ENCODE measurements at places on chromosomes 5 and 9.

- no peak for DNase-seq
Measured at GRCh38 chr9:14478175-14479162, 164.5 kb upstream of the NFIB start.

DNA sequence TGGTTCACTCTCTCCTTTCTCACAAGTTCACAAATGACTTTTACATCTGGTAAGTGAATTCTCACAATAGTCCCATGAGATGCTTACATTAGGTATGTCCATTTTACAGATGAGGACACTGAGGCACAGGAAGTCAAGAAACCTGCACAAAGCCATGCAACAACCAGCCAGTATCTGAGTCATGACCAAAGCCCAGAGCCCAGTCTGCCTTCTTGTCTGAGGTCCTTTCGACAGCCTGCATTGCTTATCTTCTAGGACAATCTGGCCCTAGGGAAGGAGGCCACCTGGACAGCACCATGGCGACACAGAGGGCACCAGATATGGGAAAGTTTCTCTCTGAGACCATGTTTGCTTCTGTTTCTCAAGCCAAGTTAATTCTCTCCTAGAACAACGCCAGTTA is 197.1 kb downstream of the NSG2 start:
- no peak for DNase-seq

GRCh38 chr9:109206670-109207069 is 39.6 kb upstream of the FRRS1L start:
- DNase-seq = no peak

GRCh38 chr9:132631685-132632084 is 38.1 kb downstream of the DDX31 start:
- no peak for DNase-seq

DNA sequence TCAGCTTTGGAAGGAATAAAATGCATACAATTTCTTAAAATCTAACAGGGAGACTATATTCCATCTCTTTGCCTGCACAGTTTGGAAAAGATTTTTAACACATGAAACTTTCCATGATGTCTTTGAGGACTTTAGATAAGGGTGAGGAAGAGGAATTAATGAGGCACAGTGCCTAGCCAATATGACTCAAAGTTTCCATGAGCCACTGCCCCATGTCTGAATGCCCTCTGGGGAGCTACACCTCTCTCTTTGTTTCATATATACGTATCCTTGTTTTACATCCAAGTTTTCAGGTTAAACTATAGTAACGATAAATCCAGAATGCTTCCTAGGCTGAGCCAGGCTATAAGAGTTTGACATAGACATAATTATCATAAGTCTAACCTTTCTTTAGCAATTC is 349.3 kb upstream of the TLE4 start:
- no peak for DNase-seq

GRCh38 chr5:174356536-174356935 is 311.0 kb downstream of the NSG2 start:
- no peak for DNase-seq

DNA sequence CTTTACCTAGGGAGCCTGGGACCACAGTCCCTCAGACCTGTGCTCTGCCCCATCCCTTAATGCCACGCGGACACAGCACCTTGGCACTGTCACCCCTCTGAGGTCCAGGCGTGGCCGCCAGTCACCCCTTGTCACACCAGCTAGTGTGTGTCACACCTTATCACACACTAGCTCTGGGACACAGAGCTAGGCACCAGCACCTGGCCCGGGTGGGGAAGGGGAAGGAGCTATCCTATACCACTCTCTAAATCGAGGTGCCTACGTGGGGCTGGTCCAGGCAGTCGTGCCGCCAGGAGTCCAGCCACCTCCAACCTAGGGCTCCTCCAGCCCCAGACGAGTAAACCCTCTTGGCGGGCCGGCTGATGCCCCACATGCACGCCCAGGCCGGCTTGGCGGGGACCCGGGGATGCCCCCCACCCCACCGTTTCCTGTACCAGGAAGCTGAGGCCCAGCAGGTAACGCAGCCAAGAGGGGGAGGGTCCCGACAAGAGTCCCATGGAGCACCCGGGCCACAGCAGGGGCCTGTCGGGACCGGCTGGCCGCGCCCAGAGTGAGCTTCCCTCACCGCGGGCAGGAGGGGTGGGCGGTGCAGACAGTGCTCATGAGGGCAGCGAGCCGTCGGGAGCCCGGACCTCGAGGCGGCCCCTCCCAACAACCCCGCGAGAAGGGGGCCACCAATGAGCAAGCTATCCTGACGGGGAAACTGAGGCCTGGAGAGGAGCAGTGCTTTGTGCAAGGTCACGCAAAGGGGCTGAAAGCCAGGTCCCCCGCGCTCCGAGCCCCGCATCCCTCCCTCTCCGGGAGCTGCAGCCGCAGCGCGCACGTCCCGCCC is 550 bp downstream of the CORO2A start:
- no peak for DNase-seq

DNA sequence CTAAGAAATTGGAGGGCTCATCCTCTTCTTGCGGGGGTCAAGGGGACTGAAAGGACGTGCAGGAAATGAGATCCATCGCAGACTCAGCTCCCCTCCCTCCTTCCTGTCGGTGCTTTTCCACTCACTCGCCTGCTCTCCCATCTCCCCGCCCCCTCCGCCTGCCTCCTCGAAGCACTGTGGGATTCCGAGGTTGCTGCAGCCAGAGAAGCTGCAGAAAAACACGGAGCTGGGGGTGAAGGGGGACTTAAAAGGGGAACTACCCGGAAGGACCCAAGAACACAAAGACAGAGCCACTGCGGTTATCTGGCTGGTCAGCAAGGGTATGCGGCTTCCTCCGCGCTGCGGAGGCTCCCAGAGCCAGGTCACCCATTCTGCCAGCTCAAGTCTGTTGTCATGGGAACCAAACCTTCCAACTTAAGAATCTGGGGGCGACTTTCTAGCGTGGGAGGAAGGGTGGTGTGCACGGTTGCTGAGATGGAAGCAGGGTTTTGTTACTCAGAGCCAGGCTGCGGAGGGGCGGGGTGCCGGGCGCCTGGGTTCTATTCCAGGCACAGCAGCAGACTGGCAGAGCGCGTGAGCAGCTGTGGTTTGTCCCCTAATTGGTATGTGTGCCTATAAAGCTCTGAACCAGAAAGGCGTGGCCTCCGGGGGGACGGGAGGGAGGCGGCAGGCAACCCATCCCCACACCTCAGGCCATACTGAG is 24.9 kb downstream of the PCDHGC5 start:
- DNase-seq = no peak

GRCh38 chr9:27276193-27277030 is 20.5 kb downstream of the EQTN start:
- DNase-seq = no peak

- DNase-seq = no peak
Measured at GRCh38 chr5:126531543-126532120, 63.4 kb downstream of the ALDH7A1 start.

GRCh38 chr9:138044485-138045383 is 167.2 kb downstream of the CACNA1B start:
- DNase-seq = no peak

DNA sequence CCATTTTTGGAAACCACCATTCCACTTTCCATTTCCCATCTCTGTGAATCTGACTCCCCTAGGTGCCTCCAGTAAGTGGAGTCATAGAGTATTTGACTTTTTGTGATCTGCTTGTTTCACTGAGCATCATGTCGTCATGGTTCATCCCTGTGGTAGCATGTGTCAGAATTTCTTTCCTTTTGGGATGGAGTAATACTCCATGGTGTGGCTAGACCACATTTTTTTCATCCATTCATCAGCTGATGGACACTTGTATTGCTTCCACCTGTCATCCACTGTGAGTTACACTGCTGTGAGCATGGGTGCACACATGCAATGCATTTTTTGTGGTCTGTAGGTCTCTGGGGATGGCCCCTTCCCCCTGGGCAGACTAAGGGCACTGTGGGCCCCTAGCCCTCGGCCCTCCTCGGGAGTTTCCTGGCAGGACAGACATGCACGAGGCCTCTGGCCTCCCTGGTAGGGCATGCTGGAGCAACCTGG is 115.9 kb downstream of the GADD45G start:
- no peak for DNase-seq

- DNase-seq = no peak
Measured at GRCh38 chr9:8539681-8540197, 740.2 kb upstream of the DMAC1 start.

GRCh38 chr5:72369301-72369700 is 49.1 kb downstream of the PTCD2 start:
- no peak for DNase-seq

DNA sequence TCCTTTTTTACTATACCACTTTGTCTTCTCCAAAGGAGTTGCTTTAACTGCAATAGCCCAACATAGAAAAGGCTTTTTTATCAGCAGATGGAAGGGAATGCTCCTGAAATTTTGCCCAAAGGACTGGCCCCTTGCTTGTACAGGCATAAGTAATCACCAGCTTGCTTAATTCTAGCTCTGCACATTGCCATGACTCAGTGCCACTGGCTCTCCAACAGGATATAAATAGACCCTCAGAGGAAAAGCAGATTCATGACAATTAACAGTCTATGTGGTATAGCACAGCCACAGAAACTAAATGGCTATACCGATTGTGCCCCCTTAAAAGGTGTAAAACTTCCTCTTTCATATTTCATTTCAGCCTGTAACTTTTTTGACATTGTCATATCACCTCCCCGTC is 227.0 kb downstream of the ZNF608 start:
- no peak for DNase-seq

DNA sequence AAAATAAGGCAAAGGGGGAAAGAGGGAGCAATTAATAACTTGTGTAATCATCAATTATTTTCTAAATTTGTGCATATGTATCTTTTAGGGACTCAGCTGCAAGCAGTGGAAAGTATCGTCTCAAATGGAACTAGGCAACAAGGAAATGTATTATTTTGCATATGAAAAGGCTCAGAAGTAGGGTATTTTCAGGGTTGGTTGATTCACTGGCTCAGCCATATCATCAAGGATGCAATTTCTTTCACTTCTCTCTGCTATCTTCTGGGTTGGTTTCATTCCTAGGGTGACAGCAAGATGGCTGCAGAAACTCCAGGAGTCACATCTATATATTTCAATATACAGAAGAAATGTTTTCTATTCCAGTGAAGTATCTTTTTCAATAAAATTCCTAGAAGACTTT is 509.8 kb downstream of the DMAC1 start:
- no peak for DNase-seq

GRCh38 chr5:84130006-84130580 is 254.6 kb downstream of the EDIL3 start:
- DNase-seq = no peak

GRCh38 chr5:170421826-170422225 is 32.7 kb upstream of the KCNMB1 start:
- no peak for DNase-seq

GRCh38 chr5:9160747-9161146 is 385.1 kb downstream of the SEMA5A start:
- DNase-seq = no peak

- no peak for DNase-seq
Measured at GRCh38 chr9:36959681-36960574, 74.1 kb downstream of the PAX5 start.

- no peak for DNase-seq
Measured at GRCh38 chr9:89278997-89279739, 31.8 kb upstream of the CKS2 start.

DNA sequence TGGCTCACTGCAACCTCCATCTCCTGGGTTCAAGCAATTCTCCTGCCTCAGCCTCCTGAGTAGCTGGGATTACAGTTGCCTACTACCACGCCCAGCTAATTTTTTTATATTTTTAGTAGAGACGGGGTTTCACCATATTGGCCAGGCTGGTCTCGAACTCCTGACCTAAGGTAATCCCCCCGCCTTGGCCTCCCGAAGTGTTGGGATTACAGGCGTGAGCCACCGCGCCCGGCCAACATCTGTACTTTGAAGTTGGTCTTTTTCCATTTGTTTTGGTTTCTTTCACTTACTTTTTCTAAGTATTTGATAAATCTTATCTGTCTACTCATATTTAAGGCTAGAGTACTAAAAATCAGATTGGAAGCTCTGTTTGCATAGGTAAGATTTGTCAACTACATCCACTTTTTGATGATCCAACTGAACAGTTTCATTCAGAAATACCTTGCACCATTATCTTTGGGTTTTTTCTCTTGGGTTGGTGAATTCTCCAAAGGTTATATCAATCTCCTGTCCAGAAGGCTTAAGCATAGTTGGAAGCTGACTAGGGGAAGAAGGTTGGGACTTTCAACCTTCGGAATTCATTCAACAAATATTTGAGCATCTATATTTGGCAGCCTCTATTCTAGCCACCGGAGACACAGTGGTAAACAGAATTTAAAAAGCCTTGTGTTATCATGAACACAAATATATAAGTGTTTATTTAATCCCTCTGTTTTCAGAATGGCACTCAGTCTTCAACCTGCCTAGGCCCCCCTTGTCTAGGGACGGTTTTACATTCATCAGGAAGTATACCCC is 489.1 kb downstream of the RAB3C start:
- no peak for DNase-seq

DNA sequence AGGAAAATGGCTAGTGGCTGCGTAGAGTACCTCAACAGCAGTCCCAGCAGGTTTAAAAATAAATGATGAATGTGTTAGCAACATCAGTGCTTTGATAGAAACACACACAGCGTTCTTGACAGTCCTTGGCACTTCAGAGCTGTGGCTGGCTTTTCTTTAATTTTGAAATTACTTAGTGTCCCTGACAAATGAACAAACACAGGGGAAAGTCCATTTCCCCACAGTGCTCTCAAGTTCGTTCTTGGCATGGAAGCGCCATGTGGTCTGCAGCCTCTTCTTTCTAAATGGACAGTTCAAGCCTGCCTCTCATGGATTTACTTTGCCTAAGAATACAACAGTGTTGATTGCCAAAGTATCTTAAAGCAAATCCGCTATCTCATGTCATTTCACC is 102.2 kb downstream of the ADAMTS12 start:
- no peak for DNase-seq

DNA sequence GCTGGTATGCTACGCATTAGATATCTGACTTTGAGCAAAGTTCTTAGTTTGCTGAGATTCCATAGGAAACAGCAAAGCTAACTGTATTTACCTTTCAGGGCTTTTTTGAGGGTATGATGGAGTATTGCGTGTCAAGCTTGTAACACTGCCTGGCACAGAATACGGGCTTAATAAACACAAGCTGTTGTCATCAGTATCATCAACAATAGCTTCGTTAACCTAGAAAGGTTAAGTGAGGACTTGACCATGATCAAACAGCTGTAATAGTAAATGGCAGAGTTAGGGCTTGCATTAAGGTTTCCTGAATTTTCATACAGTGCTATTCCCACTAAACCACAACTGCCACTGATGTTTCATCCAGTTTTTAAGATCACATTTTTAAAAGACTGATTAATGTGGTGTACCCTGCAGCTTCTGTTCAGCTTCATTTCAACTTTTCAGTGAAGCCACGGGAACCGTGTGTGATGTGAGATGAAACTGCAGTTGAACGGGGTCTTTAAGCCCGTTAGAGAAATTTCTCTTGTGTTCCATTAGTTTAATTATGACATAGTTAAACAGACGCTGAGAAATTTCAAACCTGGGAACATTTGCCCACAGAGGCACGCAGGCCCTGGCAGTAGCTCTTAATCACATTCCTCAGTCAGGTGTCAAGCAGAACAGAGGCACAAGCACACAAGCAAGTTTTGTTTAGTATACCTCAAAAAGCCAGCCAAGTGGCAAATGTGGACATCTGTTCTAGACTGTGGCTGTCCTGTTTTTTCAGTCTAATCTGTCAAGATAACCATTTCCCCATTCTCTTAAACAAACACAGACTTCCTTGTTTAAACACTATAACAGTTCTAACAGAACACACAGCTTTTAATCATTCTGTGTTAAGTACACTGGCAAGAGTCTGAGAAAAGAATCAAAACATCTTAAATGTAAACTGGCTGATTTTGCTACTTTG is 147.1 kb downstream of the ZNF608 start:
- no peak for DNase-seq
